ENCODE measurements at places on chromosomes 12 and 14.

GRCh38 chr12:103751171-103751570, 89.9 kb downstream of the NT5DC3 start:
- no peak for DNase-seq

DNA sequence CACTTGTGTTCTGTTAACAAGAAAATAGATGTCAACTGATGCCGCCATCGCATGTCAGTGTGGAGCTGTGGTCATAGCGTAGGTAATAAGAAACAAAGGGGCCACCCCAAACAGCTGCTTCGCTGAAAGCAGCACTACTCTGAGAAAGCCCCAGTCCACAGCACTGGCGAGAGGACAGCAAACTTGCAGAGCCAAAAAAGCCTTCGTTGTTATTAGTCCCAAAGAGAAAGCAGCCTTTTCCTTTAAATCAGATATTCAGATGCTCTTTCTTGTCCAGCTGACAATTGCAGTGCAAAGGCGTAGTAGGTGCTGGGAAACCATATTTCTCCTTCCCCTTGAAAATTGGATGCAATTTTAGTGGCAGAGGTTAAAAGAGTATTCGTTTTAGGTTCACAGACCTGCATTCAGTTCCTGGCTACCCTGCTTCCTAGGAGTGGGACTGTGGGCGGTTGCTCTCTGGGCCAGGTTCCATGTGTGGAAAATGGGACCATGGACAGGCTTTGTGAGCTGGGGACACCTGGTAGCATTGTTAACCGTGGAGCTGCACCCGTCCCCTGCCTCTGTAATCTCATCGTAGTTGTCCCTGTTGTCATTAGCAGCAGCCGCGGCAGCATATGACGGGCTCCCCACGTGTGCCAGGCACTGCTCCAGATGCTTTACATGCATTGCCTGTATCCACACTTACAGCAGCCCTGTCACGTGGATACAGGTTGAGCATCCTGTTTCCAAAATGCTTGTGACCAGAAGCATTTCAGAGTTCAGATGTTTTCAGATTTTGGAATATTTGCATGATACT, 54.2 kb downstream of the ELK3 start:
- DNase-seq, result no peak

GRCh38 chr12:87953256-87953860, 75.8 kb downstream of the C12orf50 start:
- DNase-seq, result peak; percentile 44

DNA sequence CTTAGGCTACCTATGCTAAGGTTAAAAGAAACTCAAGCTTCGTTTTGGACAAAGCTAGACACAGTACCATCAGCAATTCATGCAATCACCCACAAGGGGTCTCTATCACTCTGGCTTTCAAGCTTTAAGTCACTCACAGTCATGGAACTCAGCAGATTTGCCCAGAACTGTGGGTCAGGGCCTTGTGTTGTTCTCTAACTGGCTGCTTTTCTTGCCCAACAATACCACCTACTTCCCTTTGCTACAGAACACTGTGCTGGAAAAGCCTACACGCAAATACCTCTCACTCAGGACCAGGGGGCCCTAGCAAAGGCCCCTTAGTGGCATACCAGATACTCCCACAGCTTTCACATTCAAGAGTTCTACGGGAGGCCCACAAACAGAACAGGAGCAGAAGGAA, 9.1 kb downstream of the NEMP1 start:
- peak; percentile 66 for DNase-seq

- no peak for DNase-seq
Measured at GRCh38 chr12:80291108-80291754, 152.8 kb upstream of the PTPRQ start.

- DNase-seq, result no peak
Measured at GRCh38 chr12:71014180-71014785, 93.7 kb upstream of the PTPRR start.

DNA sequence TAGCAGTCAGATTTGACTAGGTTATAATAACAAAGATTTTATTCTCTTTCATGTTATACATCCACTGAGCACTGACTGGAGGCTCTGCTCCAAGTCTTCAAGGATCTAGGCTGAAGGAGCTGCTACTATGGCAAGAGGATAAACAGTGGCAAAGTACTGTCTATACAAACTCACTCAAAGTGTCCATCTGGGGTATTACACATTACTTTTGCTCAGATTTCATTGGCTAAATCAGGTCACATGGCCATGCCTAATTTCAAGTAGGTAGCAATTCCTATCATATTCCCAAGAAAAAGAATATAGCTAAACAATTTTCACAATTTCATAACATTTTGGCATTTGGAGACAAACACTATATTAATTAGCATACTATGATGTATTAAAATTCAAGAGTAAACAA, 40.9 kb downstream of the CDK17 start:
- no peak for DNase-seq

- no peak for DNase-seq
Measured at GRCh38 chr14:73245480-73246325, 8.4 kb downstream of the PAPLN start.

DNA sequence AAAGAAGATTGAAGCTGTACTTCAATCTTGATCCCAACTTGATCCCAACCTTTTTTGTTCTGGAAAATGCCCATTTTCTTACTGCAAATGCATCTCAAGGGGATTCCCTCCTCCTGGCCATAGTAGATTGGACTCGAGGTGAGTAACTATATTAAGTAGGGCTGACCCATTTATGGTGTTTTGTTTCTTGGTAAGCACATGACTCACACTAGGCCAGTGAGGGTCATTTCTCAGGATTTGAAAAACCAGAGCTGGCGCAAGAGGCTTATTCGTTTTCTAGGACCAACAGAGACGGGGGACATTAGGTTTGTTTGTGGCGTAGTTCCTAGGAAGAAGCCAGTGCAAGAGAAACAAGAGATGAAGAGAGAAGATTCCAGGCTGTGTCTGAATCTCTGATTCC, 51.4 kb downstream of the MRPL42 start:
- DNase-seq, result no peak

GRCh38 chr14:49868720-49869114, 16.1 kb upstream of the NEMF start:
- no peak for DNase-seq

GRCh38 chr14:104107101-104107581, 21.6 kb downstream of the ASPG start:
- DNase-seq, result no peak

DNA sequence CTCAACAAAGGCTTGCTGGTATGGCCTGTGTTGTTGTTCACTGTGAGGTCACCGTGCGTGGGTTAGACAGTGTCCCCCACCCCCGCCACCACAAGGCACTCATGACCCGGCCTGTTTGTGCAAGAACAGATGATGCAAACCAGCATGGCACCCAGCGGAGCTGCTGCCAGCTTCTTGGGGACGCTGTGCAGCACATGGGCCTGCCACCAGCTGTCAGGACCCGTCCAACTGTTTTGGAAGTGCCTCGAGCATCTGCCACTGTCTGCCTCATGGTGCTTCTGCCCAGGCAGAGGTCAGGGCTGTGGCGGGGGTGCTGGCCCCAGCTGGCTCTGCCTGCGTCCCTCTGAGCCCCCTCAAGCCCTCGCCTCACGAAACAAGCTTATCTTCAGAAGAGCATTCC, 1.5 kb downstream of the ASB2 start:
- no peak for DNase-seq

DNA sequence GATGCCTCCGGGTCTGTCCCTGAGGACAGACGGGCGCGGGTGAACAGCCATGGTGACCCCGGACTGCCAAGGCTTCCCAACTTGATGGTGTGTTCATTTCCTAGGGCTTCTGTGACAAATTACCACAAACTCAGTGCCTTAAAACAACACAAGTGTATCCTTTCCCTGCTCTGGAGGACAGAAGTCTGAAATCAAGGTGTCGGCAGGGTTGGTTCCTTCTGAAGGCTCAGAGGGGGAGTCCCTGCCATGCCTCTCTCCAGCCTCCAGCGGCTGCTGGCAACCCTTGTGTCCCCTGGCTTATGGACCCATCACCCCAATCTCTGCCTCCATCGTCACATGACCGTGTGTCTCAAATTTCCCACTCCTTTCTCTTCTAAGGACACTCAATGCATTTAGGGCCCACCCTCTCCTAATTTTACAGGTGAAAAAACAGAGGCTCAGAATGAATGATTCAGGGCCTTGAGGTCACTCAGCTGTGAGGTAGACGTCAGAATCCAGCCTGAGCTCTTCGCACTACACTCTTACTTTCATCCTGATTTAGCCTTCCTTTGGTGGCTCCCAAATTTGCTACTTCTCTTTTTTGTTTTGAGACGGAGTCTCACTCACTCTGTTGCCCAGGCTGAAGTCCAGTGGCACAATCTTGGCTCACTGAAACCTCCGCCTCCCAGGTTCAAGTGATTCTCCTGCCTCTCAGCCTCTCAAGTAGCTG, 45.4 kb downstream of the VCPKMT start:
- no peak for DNase-seq

GRCh38 chr12:103965255-103965589, 450 bp upstream of the TDG start:
- DNase-seq, result no peak

DNA sequence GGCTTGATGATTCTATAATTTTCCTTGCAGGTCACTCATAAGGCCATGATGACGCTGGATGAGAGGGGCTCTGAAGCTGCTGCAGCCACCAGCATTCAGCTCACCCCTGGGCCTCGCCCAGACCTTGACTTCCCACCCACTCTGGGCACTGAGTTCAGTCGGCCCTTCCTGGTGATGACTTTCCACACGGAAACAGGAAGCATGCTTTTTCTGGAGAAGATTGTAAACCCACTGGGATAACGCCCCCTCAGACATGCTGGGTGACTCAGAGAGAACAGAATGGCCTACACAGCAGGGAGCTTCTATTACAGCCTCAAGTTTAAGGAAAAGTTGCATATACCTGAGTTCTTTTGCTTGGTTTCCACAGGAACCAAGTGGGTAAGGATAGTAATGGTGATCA, 34.3 kb downstream of the SERPINA3 start:
- peak; percentile 44 for DNase-seq

DNA sequence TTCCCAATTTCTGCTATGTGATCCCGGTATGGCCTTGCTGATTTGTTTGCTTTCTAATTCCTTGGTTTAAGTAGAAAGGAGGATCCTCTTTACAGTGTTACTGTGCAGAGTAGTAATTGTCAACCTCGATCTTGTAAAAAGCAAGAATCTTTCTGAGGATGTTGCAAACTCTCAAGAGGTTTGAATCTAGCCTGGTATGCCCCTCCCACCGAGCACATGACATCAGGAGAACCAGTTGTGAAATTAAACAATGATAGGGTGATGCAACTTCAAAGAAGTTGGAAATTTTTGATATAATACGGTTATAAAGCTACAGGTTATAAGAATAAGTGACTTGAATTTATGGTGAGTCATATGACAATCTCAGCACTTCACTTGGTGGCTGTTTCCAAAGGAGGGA, 35.0 kb upstream of the FUT8 start:
- no peak for DNase-seq

Data from smooth muscle cell of the brain vasculature (primary cell).